ENCODE measurements at places on chromosomes 1 and 21.

GRCh38 chr1:201736707-201737320 lies 92.1 kb upstream of the IPO9 start:
- DNase-seq = no peak

- no peak for DNase-seq
Observed at GRCh38 chr1:21468599-21468998, 28.7 kb downstream of the NBPF3 start.

DNA sequence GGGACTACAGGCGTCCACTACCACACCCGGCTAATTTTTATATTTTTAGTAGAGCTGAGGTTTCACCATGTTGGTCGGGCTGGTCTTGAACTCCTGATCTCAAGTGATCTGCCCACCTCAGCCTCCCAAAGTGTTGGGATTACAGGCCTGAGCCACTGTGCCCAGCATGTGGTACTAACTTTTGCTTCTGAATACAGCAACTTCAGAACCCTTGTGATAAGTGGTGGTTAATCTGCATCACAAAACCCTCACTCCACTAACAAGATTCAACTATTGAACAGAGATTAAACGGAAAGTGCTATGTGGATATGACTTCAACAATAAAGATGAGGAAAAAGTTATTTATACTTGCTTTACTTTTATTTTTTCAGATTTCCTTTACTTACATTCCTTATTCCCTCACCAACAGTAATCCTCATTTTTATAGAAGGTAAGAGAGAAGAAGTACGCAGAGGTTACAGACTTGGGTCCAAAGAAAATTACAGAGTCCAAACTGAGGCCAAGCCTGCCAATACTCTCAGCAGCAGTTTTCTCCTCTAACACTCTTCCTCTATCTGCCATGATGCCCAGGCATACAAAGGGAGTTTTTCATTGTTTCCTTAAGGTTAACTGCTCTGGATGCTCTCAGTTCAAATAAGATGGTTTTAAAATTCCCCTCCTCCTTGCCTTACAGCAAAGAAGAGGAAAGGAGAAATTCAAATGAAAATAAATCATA lies 44.3 kb downstream of the SLC16A1 start:
- no peak for DNase-seq

DNA sequence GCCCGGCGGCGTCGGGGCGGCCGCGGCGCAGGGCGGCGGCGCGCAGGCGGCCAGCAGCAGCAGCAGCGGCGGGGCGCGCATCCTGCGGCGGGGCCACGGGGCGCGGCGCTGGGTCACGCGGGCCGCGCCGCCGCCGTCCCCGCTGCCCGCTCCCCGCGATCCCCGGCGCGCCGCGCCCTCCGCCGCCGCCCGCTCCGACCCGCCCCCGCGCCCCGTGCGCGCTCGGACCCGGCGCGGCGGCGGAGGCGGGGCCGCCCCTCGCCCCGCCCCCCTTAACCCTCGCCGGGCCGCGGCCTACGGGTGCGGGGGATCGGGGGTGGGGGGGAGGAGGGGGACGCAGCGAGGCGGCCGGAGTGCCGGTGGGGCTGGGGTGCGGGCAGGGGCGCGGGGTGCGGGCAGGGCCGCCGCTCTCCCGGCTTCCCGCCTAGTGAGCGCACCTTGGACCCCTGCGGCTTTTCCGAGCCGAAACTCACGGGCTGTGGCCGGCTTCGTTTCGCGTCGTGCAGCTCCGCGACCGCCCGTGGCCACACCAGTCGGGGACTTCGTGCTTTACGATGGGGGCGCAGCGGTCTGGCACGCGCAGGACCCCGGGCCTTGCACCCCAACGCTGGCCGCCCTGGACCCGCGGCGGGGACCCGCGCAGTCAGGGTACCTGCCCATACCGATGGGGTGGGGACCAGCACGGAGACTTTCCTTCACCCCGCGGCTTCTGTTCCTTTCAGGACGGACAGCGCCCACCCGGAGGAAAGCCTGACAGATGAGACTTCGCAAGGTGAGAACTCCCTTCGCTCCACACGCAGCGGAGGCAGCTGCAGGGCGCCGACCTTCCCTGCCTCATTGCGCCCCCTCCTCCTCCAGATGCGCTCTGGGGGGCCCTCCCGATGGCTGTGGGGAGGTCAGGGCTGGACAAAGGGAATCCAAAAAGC lies at the start of gene FNDC10:
Gene FNDC10, minus strand, starts transcription at position 201 of the 926 bp plus-strand sequence. Its CDS starts 120 bp downstream, at position 81.
- no peak for DNase-seq

DNA sequence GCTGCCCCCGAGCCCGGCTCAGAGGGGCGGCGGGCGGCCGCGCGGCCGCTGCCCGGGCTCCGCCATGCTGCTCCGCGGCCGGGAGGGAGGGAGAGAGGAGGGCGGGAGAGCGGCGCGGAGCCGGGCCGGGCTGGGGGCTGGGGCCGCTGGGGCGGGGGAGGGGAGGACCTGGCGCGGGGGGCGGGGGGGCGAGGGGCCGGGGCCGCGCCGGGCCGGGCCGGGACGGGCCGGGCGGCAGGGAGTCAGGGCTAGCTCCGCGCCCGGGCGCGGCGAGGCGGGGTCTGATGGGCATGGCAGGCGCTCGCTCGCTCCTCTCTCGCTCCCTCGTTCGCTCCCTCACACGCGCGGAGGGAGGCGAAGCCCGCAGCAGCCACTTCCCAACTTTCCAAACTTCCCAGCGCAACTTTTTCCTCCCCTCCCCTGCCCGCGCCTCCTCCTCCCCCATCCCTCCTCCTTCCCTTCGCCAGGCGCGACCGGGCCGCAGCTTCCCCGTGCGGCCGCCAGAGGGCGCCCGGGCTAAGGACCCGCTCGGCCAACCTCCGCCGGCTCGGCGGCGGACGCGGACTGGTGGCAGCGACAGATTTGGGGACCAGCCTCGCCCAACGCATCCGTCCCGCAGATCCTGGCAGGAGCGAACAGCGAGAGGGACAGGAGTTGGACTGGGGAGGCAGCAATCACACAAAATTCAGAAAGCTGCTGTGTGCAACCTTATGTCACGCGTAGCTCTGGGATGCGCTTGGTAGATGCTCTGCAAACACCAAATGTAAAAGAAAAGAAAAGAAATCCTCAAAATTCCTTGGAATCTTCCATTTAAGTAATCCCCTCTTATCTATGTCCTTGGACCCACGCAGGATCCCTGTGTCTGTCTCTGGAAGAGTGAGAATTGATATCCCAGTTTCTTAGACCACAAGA lies at the start of gene TRABD2B:
Gene TRABD2B, minus strand, starts transcription at position 97 of the 912 bp plus-strand sequence.
- peak; percentile 94 for DNase-seq

DNA sequence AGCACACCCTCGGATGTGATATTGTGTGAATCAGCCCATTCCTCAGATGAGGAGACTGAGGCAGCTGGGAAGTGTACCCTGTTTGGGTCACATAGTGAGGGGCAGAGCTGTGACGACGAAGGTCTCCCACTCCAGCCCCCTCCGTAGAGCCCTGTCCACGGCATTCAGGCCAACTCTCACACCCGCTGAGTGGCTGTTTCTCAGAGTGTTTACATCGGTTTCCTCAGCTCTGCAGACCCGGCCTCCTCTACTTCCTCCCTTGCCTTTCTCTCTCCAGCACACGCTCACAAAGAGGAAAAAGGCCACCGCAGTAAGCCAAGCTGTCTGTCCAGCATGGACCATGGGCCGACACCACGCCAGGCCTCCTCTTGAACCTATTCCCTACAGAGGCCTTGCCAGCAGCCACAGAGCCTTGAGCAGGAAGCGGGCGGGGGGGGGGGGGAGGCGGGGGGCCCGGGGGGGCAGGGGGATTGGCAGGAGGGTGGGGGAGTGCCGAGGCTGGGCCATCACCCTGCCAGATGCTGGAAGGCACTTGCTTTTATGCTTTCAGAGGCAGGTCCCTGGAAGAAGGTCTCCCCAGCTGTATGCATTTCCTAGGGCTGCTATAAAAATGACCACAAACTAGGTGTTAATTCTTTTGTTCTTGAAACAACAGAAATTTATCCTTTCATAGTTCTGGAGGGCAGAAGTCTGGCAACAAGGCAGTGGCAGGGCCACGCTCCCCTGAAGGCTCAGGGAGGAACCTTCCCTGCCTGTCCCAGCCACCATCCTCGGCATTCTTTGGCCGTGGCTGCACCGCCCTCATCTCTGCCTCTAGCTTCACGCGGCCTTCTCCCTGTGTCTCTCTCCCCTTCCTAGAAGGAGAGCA lies 178.4 kb downstream of the PSMG1 start:
- peak; percentile 91 for DNase-seq

GRCh38 chr1:147171399-147172167 lies 687 bp downstream of the PRKAB2 start:
- no peak for DNase-seq
